ENCODE measurements at places on chromosomes 3 and 15.

DNA sequence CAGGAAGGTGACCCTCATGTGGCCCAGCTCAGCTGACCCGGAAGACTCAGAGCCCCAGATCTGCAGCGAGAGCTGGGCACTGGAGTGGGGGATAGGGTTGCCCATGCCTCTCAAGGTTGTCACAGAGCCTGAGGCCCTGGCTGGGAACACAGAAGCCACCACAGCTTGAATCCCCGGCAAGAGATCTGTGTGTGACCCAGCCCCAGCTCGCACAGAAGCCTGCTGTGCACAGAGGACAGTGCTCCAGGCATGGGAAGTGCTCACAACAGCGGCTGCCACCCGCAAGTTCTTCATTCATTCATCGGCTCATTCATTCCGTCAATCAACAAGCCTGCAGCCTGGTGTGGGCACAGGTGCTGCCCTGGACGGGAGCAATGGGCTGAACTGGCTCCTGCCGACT is 36.4 kb downstream of the DNAJB8 start:
- no peak for DNase-seq

GRCh38 chr15:38671675-38672254 is 107.2 kb upstream of the RASGRP1 start:
- no peak for DNase-seq

DNA sequence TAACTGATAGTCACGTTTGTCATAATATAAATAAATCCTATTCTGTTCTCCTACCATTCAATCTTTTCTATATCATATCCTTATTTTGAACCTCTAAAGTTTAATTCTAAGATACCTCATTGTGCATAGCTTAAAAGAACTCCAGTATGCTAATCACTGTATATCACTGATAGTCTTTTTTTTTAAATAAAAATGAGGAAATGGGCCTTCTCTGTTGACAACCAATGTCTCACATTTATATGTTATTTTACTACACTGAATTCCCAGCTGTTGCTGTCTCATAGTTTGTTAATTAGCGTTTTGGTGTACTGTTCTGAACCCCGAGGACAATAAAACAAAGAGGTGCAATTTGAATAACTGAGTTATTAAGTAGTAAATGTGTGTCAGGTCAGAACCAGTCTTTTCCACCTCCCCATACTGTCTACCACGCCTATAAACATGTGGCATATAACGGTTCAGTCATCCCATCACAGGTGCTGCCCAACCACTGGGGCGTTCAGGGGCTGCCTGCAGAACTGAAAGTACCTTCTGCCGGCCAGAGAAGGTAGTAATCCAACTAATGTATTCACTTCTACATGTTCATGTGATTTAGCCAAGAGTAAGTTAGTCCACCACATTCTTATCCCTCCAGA is 14.9 kb downstream of the CBLB start:
- no peak for DNase-seq

DNA sequence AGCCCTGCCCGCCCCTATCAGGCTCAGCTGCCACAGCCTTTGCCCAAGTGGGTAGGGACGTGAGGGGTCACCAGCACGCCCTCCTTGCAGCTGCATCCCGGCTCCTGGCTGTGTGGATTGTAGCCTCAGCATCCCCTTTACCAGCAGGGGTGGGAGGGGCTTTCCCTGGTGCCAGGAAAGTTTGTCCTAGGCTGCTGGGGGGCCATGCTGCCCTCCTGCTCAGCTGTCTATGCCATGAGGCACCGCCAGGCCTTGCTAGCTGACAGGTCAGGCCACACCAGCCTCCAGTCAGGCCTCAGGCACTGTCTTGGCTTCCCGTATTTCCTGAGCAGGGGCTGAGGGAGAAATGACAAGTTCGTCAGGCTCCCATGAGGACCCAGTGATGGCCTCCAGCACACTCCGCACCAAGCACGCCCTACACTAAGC is 32.3 kb downstream of the TKT start:
- DNase-seq: no peak

- DNase-seq: no peak
Measured at GRCh38 chr3:183099838-183100204, 525 bp upstream of the MCCC1 start.

DNA sequence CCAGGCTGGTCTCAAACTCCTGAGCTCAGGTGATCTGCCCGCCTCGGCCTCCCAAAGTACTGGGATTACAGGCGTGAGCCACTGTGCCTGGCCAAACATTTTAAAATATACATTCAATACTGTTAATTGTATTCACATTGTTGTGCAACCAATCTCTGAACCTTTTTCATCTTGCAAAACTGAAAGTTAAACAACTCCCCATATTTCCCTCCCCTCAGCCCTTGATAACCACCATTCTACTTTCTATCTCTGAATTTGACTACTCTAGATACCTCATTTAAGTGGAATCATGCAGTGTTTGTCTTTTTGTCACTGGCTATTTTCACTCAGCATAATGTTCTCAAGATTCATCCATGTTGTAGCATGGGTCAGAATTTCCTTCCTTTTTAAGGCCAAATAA is 30.0 kb downstream of the HMCES start:
- DNase-seq: no peak

GRCh38 chr3:113253702-113254101 is 42.3 kb downstream of the BOC start:
- DNase-seq: no peak

GRCh38 chr3:178382449-178383061 is 153.7 kb upstream of the KCNMB2 start:
- DNase-seq: no peak

GRCh38 chr3:46116996-46117395 is 89.7 kb upstream of the XCR1 start:
- no peak for DNase-seq

- DNase-seq: peak; percentile 23
Measured at GRCh38 chr3:29922992-29923746, 642.3 kb downstream of the RBMS3 start.

DNA sequence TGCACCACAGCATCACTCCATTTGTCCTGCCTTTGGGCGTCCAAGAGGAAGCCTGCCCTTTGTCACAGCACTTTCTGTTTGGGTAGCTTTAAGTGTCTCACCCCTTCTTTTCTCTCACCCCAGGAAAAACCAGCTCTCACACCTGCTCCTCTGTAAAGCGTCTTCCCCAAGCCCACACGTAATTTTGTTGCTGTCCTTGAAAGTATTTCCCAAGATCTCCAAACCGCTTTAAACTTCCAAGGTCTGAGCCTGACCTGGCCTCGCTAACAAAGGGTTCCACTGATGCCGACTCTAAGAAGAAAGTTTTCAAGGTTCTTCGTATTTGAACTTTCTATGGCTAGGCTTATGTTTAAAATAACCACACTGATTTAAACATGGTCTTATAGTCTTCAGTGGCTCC is 5.3 kb downstream of the ABHD2 start:
- DNase-seq: no peak

DNA sequence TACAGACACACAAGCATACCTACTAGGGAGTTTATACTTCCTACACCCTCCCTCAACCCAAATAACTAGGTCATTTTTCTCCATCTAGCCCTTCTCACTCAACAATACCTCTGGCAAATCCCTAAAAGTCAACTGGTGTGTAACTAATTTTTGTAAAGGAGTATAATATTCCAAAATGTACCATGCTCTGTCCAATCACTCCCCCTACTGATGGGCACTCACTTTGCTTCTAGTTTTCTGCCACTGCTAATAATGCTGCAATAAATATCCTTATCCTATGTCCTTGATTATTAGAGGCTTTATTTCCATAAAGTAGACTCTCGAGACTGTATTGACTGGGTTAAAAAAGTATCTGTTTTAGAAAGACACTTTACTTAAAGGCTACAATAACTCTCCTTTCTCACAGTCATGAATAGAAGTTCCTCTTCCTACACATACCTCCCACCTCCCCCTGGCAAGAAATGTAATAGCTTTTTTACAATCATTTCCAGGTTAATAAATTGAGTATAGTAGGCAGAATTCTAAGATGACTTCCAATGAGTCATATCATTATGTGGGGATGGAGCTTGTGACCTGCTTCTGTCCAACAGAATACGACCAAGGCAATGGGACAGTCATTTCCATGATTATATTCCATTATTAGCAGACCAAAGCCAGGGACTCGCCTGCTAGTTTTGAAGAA is 30.0 kb downstream of the SHQ1 start:
- no peak for DNase-seq

DNA sequence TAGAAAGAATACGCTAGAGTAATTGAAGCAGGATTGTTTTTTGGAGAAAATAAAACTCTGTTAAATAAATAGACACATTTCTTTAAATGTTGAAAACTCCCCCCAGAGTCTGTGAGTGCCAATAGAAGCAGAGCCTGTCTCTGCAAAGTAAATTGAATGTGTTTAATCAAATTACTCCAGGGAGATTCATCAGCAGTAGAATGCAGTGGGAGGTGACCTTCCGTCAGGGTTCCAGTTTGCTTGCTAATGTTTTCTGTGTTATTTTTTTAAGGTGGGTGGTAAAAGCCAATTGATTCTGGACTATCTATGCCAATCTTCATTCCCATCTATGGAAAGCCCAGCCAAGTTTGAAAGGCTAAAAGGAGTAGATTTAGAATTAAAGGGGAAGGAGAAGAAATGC is 612.4 kb upstream of the GRM7 start:
- DNase-seq: no peak

DNA sequence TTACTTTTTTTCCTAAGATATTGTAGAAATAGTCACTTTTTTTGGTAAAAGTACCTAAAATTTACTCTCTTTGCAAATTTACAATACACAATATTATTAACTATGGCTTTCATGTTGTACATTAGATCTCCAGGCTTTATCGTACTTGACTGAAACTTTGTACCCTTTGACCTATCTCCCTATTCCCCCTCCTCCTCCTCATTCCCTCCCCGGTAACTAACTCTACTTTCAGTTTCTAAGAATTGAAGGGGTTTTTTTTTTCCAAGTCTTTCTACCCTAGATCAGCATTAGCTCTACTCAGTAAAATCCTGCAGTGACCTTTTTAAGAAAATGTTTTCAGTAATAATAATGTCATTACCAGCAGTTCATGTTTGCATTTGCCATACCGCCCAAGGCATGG is 10.1 kb downstream of the HACL1 start:
- DNase-seq: no peak

- DNase-seq: no peak
Measured at GRCh38 chr3:188812198-188812597, 359.6 kb upstream of the TPRG1 start.

- no peak for DNase-seq
Measured at GRCh38 chr15:62881056-62881455, 161.5 kb upstream of the TPM1 start.

GRCh38 chr3:149815321-149815720 is 2.3 kb downstream of the RNF13 start:
- no peak for DNase-seq

- DNase-seq: no peak
Measured at GRCh38 chr3:76307556-76307955, 522.2 kb upstream of the ZNF717 start.

GRCh38 chr3:196947136-196947859 is 5.0 kb upstream of the NCBP2 start:
- no peak for DNase-seq

GRCh38 chr15:42018306-42019224 is 2.3 kb downstream of the PLA2G4E start:
- no peak for DNase-seq

DNA sequence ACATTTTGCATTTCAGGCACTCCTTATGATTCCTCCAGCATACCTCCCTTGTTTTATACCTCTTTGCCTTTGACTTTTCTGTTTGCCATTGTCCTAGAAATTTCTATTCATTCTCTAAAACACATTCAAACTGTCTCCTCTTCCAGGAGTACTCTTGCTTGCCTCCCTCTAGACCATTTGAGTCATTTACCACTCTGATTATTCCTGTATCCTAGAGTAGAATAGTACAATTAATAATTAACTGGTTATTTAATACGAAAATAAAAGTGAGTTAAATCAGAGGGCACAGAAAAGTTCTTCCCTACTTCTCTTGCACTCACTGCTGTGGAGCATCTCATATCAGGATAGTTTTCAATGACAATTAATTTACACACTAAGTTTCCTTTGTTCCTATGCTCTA is 290.2 kb upstream of the RORA start:
- DNase-seq: no peak

GRCh38 chr3:169399068-169399467 is 264.4 kb downstream of the MECOM start:
- DNase-seq: no peak

DNA sequence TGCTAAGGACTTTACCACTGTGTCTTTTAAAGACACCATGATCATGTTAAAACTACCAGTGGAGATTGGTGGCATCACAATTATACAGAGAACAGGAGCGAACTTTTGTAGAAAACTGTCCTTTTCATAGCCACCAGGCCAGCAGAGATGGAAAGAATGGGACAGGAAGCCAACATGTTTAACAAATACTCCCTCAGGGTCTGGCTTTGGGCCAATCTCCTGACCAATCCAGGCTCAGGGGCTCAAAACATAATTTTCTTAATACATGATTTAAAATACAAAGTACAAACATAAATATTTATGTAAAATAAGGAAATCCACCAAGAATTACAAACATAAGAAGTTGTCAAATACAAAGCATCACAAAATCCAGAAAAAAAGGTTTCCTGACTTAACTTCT is 266.0 kb downstream of the VPS13C start:
- DNase-seq: no peak

DNA sequence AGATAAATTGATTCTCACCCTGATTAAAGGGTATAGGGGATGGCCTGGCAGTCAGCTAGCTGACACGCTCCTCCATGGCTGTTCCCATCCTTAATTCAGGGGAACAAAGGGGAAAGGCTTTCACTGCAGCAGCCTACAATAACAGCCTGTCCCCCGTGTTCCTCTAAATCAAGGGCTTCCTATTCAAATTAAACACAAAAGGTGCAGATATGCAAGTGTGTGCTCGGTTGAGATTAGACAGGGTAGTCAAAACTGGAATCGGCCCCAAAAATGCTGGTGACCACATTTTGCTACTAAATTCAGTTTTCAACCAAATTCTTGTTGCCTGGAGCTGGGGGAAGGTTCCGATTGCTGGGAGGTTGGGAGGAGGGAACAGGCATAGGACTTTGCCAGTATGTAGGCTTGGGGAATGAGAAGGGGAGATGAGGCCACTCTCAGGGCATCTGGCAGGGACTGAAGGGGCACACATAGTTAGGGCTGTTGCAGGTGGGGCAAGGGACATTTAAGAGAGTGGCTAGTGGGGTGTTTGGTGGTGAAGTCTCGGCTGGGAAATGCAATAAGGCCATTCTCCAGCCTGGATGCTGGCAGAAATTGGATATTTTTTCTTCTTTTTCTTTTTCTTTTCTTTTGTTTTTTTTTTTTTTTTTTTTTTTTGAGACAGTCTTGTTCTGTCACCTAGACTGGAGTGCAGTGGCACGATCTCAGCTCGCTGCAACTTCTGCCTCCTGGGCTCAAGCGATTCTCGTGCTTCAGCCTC is 32.9 kb upstream of the CTSH start:
- DNase-seq: no peak

GRCh38 chr15:98580572-98580971 is 67.8 kb upstream of the IGF1R start:
- no peak for DNase-seq

GRCh38 chr3:149319750-149320149 is 13.7 kb downstream of the TM4SF18 start:
- DNase-seq: no peak
